ENCODE measurements at places on chromosomes 11 and 22.

GRCh38 chr22:27489178-27489675 lies 312.3 kb downstream of the MN1 start:
- DNase-seq, result peak; percentile 52

DNA sequence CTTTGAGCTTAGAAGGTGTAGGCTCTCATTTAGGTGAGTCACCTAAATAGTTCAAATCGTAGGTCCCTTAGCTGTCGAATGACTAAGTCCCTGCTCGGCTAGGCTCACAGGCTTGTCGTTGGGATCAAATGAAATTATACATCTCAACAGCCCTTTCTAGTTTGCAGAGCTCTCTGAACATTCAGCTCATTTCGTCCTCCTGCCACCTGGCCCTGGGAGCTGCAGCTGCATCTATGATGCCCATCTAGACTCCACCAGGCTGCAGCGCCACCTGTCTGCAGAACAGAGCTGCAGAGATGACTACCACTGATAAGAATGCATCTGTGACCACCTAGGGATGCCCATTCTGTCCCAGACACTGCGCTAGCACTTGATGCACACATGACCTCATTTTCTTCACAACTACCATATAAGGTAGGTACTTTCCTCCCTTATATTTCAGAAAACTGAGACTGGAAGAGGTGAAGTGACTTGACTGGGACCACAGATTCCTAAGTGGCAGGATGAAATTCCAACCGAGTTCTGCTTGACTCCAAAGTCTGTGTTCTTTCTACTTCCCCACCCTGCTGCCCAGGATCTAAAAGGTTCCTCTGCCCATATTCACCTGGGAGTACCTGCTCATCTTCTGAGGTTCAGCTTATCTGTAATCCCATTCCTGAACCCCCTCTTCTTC lies 141.1 kb upstream of the NARS2 start:
- peak; percentile 91 for DNase-seq

- no peak for DNase-seq
These were observed 5.6 kb upstream of the PYGM start for GRCh38 chr11:64765291-64765850.

DNA sequence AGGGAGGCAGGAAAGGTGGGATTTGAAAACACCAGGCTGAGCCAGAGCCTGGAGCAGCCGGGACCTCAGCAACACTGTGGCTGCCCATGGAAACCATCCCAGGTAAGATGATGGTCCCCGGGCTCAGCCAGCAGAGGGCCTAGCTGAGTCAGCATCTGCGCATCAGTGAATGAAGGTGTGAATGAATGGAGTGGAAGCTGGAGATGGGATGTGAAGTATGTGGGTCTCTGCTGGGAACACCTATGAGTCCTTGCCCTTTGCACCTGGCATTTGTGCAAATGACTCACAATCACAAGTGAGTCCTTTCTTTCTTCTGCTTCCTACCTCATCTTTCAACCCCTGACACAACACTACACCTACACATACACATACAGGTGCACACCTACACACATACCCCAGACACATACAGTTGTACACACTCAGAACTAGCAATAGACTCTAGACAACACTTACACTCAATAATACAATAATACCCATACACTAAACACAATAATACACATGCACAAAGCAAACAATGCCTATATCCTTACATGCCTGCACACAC lies 62.8 kb upstream of the PRDM11 start:
- DNase-seq, result no peak

GRCh38 chr11:65791719-65792213 lies 4.9 kb downstream of the OVOL1 start:
- no peak for DNase-seq

DNA sequence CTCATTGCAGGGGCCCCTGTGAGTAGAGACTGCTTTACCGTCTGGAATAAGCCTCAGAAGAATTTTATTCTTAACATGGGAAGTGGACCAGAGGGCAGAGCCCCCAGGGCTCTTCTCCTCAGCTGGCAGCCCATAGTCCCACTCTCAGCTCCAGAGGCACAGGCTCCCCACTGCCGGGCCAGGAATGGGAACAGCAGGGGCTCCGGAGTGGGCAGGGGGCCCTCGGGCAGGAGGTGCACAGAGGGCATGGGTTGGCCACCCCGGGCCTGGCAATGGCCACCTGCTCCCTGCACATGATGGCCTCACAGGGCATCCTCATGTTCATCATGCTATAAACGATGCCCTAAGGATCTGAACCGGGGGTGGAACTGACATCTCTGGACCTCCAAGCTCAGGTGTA lies 1469.7 kb downstream of the BRD1 start:
- DNase-seq, result no peak

- DNase-seq, result peak; percentile 57
These were observed at the start of gene C11orf52 for GRCh38 chr11:111918390-111919256. TSS of gene C11orf52 (plus strand) at chr11:111918913. CDS start at chr11:111918973, 60 bp downstream.

DNA sequence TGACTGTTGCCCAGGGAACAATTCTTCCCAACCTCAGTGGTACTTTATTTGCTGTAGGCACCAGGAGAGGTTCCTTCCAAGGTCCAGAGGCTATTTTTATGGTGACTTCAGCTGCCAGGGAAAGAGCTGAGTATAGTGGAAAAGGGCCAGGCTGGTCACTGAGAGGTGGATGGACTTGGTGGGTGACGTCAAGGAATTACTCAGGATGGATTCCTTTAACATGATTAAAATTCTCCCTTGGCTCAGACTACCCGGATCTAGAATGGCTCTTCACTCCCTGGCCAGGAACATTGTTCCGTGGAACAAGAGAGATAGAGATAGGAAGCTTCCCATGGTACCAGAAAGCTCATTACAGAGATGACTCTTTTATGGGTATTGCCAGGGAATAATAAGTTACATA lies 8.7 kb upstream of the CALCA start:
- DNase-seq, result peak; percentile 69

DNA sequence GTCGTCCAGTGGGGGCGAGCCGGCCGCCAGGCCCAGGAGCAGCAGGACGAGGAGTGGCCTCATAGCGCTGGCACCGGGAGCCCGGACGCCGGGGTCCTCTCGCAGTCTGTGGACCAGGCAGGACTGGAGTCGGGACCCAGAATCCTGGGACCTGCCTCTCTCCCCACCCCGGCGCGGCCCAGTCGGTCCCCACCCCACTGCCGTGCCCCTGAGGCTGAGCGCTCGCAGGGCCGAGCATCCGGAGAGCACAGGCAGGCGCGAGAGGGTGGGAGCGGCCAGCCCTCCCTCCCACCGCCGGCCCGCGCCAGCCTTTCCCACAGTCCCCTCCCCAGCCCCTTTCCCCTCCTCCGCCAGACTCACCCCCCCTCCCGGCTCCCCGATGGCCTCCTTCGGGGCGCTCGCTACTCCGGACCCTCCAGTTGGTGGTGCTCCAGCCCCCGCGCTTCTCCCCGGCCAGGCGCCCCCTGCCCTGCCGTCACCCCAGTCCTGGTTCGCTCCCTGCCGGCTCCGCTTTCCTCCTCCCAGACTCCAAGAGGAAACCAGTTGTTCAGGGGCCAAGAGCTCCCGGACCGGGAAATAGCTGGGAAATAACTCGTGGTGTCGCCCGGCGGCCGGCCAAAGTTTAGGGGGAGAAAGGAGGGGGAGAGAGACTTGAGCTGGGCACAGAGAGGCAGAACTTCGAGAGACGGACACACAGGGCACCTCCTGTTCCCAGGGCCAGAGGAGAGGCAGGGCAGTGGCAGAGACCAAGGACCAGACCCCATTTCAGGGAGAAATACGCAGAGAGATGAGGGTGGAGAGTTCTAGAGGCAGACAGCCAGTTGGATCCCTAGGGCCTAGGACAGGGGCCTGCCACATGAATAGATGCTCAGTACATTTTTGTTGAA lies at the start of gene C1QTNF5:
Gene C1QTNF5, minus strand, starts transcription at position 549 of the 887 bp plus-strand sequence. Its CDS starts 486 bp downstream, at position 63.
- peak; percentile 57 for DNase-seq

GRCh38 chr11:19374151-19374569 lies 133.4 kb upstream of the E2F8 start:
- peak; percentile 96 for DNase-seq

- no peak for DNase-seq
These were observed 1786.5 kb upstream of the RAG2 start for GRCh38 chr11:38384568-38384967.

- DNase-seq, result no peak
These were observed 1299.3 kb downstream of the TBC1D22A start for GRCh38 chr22:48061726-48062125.

DNA sequence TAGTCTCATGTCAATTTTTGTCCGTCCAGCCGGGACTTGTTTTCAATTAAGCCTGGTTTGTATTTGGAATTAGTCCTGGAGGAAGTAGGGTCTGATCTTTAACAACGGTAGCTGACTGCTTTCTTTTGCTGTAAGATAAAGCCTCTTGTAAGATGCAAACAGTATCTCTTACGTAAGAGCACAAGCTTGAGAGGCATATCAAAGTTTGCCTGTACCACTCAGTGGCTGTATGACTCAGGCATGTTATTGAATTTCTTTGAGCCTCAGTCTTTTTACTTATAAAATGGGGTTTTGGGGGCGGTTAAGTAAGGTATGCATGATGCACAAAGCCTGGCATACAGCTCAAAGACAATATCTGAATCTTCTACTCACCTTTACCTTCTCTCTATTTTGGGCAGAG lies 198.4 kb upstream of the NARS2 start:
- peak; percentile 71 for DNase-seq

- no peak for DNase-seq
These were observed 18.0 kb upstream of the RAB38 start for GRCh38 chr11:88193278-88193677.

GRCh38 chr11:1919391-1920127 lies at the start of gene TNNT3:
TSS of gene TNNT3 (plus strand) at chr11:1919703. CDS start at chr11:1922875, 3,172 bp downstream.
- DNase-seq, result no peak

- no peak for DNase-seq
These were observed 8.4 kb downstream of the LRRC74B start for GRCh38 chr22:21054046-21054713.

- DNase-seq, result peak; percentile 84
These were observed 6.0 kb upstream of the CARD10 start for GRCh38 chr22:37525073-37525745.

DNA sequence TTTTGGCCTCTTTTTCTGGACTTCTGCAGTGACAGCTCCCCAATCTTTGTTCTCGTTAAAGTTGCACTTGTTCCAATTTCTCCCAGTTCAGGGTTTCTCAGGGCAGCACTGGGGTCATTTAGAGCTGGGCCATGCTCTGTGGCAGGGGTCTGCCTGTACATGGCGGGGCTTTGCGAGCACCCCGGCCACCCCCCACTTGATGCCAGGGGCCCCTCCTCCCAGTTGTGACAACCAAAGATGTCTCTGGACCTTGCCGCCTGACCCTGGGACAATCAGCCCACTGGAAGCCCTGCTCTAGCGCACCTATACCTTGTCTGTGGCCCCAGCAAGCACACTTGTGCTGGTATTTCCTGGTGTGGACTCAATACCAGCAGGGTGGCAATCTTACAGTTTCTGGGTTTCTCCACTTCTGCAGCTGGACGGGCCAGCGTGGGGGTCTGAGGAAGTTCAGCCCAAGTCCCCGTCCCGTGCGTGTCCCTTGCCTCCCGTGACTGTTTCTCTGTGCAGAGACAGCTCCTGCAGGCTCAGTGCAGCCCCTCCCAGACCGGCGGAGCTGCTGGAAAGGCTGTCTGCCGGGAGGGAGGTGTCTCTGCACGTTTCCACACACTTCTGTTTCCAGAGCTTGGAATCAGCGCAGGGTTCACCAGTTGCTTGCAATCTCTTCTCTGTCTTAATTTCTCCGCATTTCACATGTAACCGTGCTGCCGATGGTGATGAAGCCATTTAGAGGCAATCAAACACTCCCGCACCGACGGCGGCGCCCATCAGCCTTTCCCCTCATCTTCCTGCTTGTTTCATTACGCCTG lies 1328.9 kb downstream of the BRD1 start:
- no peak for DNase-seq

DNA sequence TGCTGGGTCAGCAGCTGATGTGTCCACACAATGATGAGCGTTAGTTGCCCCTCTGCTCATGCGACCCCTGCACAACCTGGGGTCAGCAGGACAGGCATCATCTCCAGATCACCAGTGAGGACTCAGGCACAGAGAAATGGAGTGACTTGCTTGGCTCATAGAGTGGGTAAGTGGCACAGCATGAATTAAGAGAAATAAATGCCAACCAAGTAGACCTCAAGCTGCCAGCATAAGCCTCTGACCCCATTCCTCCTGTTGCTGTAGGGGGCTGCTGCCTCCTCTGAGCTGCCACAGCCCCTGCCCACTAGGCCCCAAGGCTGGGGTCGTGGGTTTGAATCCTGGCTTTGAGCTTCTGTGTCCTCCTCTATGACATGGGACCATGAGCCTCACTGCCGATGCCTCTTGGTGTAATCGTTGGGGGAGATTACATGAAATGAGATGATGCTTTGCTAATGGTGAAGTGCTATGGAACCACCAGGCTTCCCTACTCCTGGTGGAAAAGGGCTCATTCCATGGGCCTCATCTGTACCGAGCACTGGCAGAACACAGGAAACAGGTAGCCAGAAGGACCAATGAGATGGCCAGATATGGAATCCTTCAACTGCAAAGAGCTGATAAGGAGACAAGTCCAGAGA lies 33.6 kb downstream of the LRRC32 start:
- no peak for DNase-seq

- DNase-seq, result no peak
These were observed 3.9 kb upstream of the IL17REL start for GRCh38 chr22:50016308-50016987.

DNA sequence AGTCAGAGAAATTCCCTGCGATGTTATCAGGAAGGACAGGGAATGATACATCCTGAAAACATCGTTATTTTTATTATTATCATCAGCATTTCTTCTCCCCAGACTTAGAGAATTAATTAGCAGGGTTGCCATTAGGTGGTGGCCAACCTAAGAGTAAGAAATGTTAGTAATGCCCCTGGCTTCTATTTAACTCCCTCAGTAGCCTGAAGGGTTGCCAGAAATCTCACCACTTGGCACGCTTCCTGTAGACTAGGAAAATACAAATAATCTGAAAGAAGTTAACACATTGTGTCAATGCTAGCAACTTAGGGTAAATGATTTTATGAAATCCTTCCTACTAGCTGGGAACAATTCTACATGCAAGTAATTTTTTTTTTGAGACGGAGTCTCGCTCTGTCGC lies 45.5 kb downstream of the ENDOD1 start:
- DNase-seq, result no peak

DNA sequence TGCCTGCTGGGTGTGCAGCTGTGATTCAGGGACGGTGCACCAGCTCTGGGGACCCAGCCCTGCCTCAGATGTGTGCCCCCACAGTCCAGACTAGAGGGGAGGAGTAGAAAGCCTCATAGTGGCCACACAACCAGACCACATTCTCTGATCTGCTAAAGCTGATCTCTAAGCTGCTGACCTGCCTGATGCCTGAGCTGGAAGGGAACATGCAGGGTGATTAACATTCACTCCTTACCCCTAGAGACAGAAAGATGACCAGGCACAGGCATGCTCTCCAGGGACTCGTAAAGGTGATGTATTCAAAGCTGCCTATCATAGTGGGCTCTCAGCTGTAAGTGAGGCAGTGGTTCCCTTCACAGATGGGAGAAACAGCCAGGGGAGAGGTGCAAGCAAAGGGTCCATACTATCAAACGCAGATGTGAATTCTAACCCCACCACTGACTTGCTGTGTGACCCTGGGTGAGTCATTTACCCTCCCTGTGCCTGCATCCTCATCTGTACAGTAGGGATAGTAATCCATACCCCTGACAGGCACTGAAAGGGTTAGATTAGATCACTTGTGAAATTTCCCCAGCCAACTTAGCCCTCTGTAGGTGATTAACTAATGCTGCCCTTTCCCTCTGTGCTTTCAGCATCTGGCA lies 29.0 kb upstream of the LRRC32 start:
- peak; percentile 48 for DNase-seq

- peak; percentile 28 for DNase-seq
These were observed 7.6 kb upstream of the KCTD17 start for GRCh38 chr22:37043828-37044538.

GRCh38 chr11:69178819-69179482 lies 23.2 kb downstream of the SMIM38 start:
- no peak for DNase-seq

- no peak for DNase-seq
These were observed 33.5 kb upstream of the RASL10A start for GRCh38 chr22:29348956-29349355.

Data from IMR-90 (cell line).